Bronchus fibroblast of lung (primary cell): ENCODE measurements at places on chromosomes 6 and 20. TPM values are rescaled to one million over a fixed set of nuclear protein-coding genes. Genes with fewer than 3 reads are reported as not detected.

The DNAH8 gene
- total RNA-seq, result not detected in 2 replicates

The TCFL5 gene
- total RNA-seq, result 6.4 and 7.7 TPM in 2 replicates

The GSTA2 gene
- not detected in 2 replicates for total RNA-seq

The WFDC10B gene
- total RNA-seq, result not detected in 2 replicates

The CST9L gene
- total RNA-seq, result not detected in 2 replicates

The NRSN2 gene
- 95.0 and 104 TPM in 2 replicates for total RNA-seq

The ADGRB3 gene
- 0.17 and 0.59 TPM in 2 replicates for total RNA-seq

The RING1 gene
- 12.9 and 13.2 TPM in 2 replicates for total RNA-seq

The CLIC5 gene
- not detected in 2 replicates for total RNA-seq

The PPP1R16B gene
- total RNA-seq, result not detected in 2 replicates
